Large intestine (tissue), 12 donors: ENCODE measurements at places on chromosomes 1 and 21.

DNA sequence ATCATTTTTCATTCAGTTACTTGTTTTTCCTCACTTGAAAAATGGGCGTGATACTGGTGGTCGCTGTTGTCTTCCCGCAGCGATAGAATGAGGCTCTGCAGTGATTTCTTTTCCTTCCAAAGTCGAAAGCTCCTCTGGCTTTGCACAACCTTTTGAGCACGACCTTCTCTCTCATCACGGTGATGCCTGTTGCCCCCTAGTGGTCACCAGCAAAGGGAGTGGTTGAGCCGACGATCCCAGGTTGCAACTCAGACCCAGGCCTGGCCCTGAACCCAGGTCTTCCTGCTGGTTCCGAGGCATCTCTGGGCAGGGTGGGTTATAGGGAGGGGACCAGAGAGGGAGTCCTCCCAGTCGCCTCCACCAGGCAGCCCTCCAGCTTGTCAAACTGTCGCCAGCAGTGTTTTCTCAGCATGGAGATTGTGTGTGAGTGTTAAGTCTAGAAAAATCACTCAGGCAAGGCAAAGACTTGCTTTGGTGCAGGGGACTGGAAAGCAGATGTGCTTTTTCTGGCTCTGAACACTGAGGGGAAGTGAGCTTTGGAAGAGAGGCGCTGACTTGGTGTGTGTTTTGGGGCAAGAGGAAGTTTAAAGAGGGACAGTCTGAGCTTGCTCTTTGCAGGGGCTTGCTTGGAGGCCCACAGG lies 285.3 kb downstream of the CAMTA1 start:
- DNase-seq: peak; percentile 42

- DNase-seq: no peak
Observed at GRCh38 chr1:180257028-180257386, 26.9 kb downstream of the LHX4 start.

GRCh38 chr1:37432716-37433115 lies 41.7 kb upstream of the ZC3H12A start:
- no peak for DNase-seq

- peak; percentile 47 for DNase-seq
Observed at GRCh38 chr1:18949686-18950400, 6.6 kb downstream of the IFFO2 start.

- DNase-seq: no peak
Observed at GRCh38 chr1:226641671-226642231, 93.2 kb downstream of the STUM start.

- DNase-seq: no peak
Observed at GRCh38 chr21:46009951-46010705, 28.6 kb downstream of the COL6A1 start.

DNA sequence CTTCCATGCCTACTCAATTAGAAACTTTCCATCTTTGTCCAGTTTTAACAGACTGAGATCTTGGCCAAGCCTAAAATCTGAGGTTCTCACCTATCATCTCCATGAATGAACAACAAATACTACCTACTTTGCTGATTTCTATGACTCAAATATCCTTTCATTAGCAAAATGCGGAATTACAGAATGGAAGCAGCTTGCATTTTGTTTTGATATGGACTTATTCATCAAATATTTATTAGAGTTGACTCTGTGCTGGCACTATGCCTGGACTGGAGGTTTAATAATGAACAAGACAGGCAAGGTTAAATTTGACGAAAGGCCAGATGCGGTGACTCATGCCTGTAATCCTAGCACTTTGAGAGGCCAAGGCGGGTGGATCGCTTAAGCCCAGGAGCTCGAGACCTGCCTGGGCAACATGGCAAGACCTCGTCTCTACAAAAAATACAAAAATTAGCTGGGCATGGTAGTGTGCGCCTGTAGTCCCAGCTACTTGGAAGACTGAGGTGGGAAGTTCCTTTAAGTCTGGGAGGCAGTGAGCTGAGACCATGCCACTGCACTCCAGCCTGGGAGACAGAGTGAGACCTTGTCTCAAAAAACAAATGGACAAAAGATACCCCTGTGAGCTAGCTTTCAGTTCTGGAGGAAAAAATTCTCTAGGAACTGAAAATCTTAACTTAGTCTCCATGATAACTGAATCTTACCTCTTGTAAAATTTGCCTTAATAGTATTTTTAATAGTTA lies 29.4 kb upstream of the SOD1 start:
- no peak for DNase-seq

- no peak for DNase-seq
Observed at GRCh38 chr21:36127977-36128376, 6.9 kb upstream of the CBR3 start.

- DNase-seq: no peak
Observed at GRCh38 chr1:147223740-147224615, 1.2 kb downstream of the FMO5 start.

GRCh38 chr1:199279067-199279466 lies 640.2 kb downstream of the PTPRC start:
- DNase-seq: no peak

GRCh38 chr1:228396770-228397662 lies 9.6 kb downstream of the TRIM11 start:
- DNase-seq: no peak

DNA sequence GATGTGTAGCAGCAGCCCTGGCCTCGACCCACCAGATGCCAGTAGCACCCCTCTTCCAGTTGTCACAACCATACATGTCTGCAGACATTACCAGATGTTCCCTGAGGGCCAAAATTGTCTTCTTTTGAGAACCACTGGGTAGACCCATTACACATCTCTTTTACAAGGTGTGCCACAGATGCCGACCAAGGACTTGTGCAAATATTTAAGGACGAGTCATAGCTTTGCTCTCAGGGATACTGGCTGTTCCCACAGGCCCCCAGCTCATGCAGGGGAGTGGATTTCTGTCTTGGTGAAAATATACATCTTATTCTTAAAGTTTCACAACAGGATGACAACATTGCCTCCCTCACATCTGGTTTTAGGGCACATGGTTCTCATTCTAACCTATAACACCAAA lies 59.4 kb upstream of the ZBTB18 start:
- DNase-seq: no peak

DNA sequence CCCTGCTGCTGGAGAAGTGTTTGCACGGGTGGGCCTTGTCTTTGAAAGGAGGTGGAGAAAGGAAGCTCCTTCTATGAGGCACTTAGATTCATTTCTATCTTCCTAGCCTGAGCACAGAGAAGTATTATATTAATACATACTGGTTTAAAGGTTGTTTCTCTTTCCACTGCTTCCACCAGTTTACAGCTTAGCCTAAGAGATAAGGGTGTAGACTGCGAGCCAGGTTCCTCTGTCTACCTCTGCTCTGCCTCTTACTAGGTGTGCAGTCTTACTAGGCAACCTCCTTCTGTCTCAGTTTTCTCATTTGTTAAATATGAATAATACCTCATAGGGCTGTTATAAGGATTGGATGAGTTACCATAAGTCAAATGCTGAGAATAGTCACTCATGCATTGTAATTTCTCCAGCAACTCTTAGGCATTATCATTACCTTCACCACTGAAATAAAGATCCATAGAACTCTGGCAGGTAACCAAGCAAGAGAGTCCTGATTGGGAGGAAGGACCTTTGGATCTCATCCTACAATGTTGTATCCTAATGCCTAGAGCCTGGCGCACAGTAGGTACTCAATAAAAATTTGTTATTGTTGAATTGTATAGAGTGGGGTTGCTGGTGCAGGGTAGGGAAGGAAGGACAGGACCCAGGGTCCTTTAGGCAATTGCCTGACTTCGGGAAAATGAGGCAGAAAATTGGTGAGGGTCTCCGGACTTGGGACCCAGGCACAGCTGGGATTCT lies 95.1 kb downstream of the TBX19 start:
- DNase-seq: peak; percentile 23

DNA sequence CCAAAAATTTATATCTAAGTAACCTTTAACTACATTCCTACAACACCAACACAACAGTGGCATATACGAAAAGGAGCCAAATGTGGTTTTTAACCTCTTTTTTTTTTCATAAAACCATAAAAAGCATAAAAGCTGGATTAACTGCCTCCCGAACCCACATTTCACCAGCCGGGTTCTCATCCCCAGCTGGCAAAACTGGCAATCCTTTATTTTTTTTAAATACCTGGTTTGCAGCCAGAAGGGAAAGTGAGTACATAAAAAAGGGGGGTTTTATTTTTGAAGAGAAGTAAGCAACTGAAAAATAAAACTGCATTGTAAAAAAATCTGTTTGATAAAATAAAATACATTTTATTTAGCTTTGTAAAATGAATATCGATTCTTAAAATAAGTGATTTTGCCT lies 295.4 kb downstream of the AKT3 start:
- no peak for DNase-seq

DNA sequence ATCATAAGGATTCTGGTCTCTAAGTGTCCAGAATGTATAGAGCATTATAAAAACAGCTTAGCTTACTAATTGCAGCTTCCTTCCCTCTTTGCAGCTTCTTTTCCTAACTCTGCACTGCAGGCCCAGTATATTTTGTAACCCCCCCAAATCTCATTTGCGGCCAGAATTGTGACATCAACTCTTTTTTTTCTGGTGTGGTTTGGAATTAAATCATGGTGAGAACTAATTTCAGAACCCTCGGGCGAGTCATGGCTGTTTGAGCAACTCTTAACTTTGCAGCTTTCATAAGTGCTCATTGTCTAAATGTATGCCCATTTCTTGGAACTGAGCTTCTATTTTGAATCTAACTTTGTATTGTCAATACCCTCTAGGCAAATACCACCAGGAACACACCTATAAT lies 187.4 kb downstream of the CYYR1 start:
- no peak for DNase-seq

- no peak for DNase-seq
Observed at GRCh38 chr1:117594261-117594990, 11.4 kb upstream of the TENT5C start.

DNA sequence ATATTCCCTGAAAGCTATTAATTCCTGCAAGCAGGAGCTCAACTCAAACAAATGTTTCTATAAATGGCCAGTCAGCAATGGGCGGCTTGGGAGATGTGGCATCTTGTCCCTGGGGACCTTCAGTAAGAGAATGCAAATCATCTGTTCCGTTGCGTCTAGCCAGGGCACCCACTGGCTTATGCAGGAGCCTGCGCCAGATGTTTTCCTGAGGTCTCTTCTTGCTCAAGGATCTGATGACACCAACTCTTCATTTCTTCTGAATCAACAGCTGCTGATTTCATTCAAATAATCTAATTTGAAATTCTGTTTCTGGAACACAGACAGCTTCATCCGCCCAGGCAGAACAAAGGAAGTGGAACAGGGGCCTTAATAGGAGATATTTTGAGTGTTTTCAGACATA lies 70.0 kb upstream of the AJAP1 start:
- DNase-seq: no peak

DNA sequence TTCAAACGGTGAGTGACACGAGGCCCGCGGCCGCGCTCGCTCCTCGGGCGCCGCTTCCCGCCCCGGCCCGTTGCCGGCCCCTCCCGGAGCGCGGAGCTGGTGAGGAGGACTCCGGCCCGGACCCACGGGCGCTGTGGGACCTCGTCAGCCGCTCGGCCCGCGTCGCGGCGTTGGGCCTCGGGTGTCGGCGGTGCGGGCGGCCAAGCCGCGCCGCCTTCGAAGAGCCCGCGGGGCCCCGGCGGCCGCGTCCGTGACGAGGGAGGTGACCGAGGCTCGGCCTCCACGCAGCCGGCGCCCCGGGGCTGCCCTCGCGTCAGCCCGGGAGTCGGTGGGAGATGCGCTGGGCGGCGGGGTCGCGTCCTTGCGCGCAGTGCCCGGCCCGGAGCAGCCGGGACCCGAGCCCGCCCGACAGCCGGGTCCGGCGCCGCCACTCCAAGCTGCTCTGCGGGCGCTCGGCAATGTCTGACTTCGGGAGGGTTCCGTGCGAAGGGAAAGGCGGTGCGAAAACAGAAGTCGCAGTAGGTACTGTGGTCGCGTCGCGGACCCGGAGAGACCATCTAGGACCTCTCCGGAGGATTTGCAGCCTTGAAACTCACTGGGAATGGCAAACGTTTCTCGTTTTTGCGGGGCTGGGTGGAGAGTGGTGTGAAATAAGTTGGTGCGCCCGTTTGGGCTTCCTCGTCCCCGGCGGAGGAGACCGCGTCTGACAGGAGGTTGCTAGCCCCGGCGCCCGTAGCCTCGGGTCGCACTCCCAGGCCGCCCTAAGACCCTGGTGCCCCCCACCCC lies 829 bp downstream of the SPEN start:
- peak; percentile 65 for DNase-seq

GRCh38 chr21:44789880-44790279 lies 11.7 kb downstream of the UBE2G2 start:
- no peak for DNase-seq

- no peak for DNase-seq
Observed at GRCh38 chr1:200291106-200291505, 118.7 kb downstream of the ZNF281 start.

DNA sequence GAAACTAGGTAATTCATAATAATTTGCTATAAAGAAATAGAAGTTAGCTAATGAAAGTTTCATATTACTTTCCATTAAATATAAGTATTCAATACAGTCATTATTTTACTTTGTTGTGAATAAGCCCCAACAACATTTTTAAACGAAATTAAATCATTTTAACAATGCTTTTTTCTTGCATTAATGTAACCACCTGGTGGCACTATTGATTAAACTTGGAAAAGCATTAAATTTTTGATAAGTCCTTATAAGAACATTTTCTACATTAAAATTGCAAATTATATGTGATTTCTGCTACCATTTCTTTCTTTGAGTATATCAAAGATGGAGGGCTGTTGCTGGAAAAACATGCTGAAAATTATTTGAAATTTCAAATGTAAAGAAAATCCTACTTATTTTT lies 918.8 kb upstream of the TMPRSS15 start:
- DNase-seq: no peak

GRCh38 chr1:30929135-30929889 lies 20.8 kb upstream of the SDC3 start:
- DNase-seq: no peak

DNA sequence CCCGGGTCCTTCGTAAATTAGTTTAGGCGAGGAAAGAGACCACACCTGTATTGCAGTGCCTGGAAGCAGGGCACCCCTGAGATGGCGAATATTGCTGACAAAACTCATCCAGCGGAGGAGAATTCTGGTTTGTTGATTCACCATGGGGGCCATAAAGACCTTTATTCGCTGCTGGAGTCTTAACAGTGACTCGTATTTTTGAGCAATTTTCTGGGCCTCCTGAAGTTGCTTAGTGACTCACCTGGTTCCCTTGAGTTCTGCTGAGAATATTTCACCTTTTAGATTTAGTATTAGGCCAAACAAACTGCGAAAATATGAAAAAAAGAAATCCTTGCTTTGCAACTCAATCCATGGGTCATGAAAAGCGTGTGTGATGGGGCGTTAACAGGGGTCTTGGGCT lies 20.6 kb upstream of the H6PD start:
- DNase-seq: no peak

GRCh38 chr1:224430511-224431113 lies 4.0 kb downstream of the WDR26 start:
- DNase-seq: peak; percentile 59

GRCh38 chr1:93659822-93660503 lies 21.7 kb downstream of the BCAR3 start:
- DNase-seq: peak; percentile 37

DNA sequence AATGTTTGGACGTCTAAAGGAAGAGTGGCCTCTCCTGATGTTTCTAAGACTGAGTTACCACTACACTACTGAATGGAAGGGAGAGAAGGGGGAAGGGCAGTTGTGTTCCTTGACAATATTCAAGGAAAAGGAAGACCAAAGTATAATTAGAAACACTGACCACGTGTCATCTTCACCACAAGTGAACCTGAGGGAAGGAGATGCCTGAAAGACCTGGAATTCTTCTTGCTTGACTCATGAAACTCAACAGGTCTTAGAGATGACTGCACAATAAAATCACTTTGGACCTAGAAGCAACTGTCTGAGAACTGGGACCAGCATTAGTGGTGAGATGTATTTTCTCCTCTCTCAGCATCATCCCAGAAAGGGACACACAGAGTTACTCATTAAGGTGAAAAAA lies 56.7 kb downstream of the PTPN14 start:
- no peak for DNase-seq

- DNase-seq: no peak
Observed at GRCh38 chr1:204102029-204102611, 29.2 kb downstream of the SOX13 start.
